ENCODE measurements at places on chromosomes 7 and 10.

GRCh38 chr7:131544449-131545301 lies 11.8 kb downstream of the PODXL start:
- no peak for DNase-seq

DNA sequence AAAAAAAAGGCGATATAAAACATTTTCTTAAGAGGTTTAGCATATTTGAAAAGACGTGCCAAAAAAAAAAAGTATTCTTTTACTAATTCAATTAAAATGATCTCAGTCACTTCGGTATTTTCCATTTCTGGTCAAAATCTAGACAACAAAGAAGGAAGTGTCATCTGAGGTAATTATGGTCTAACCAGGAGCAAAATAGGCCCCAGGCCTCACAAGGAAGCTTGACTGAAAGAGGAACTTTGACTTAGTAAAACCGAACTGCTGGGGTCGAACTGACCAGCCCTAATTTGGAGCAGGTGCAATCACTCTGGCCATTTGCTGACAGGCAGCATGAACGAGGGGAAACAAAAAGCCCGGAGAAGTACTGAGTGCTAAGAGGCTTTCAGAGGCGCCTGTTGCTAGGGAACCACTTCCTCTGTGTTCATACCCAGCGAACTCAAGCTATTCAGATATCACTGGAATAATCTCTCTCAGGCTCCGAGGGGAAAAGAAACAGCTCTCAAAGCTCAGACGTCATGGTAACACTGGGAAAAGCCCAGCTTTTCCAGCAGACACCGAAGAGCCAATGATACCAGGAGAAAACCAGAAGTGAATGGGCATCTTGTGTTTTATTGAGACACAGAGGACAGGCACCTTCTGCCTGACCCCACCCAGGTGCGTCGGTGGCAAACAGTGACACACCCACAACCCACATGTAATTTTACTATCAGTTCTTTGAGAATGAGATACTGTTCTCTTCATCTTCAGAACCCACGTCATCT lies 126.5 kb downstream of the FAM107B start:
- peak; percentile 73 for DNase-seq

DNA sequence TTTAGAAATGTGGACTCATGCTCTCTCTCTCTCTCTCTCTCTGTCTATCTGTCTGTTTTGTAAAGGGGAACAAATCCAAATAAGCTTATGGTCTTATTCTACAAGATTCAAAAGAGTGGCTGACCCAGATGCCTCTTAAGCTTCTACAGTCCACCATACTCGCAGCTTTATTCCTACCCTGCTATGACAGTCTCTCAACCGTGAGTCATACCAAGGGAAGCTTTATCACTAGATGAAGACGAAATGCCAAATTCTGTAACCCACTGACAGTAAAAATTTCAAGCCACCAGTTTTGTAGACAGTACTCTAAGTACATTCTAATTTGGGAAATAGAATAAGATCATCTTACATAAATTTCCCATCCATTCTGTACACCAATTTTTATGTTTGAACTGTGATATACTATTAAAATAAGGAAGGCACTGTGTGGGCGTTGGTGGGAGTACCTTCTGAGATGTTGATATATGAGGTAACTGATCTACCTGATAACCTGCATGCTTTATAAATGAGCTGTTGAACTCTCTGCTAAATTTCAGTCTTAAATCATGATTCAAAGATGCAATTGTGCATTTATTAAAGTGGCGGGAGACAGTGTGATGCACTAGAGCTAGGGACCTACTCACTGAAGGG lies 153.2 kb downstream of the KLF6 start:
- no peak for DNase-seq

DNA sequence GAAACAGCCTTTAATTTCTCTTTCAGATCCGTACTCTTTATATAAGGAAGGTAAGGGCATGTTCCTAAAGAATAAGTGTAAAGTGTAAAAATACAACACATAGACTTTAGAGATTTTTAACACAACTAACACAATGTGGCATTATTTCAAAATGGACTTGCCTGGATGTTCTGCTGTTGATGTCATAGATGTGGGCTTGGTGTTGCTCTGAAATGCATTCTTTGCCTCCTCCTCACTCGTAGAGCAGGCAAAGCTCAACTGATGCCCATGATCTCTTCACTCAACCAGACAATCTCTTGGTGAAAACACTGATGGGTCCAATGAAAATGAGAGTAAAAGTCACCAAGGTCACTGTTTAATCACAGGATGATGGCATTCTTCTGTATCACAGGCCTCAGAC lies 174.2 kb upstream of the TCERG1L start:
- no peak for DNase-seq
